ENCODE measurements at places on chromosomes 4 and X.

DNA sequence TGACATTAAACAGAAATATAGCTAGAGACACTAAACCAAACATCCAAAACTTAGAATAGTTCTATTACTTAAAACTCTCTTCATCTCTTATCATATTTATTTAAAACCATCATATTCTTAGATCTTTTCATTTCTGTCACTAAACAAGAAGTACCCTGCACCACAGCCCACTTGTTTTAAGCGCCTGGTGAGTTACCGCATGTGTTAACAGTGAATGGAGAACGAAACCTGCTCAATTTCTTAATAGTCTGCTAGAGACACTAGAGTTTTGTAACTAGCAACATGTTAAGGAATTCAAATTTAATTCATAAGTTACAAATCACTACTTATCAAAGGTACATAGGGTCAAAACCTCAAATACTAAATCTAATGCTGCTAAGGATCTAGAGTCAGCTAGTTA is 111.5 kb downstream of the FBXW7 start:
- no peak for DNase-seq

DNA sequence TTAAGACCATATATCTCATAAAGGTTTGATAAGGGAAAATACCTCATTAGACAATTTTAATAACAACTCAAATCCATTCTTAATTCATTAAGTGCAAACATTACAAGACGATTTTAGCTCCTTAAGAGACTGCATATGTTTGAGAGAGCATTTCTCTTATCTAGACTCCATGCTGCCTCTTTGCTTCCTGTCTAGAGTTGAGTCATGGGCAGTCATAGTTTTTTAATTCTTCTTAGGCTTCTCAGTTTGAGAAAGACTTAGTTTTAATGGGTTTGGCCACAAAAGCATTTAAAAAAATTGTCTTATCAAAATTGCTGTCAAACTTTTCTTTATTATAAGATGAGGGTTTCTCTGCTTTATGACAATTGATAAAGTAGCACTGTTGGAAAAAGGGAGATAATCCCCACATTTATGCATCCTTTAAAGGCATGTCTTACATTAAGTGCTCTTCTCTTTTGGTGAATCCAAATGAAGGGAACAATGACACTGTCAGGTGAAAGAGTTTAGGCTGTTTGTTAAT is 713.4 kb downstream of the PCDH18 start:
- no peak for DNase-seq

- DNase-seq: no peak
Measured at GRCh38 chrX:68942104-68942503, 113.3 kb downstream of the EFNB1 start.

GRCh38 chrX:118164138-118164537 is 47.5 kb upstream of the KLHL13 start:
- DNase-seq: no peak

GRCh38 chr4:111066887-111067286 is 444.0 kb upstream of the PITX2 start:
- DNase-seq: no peak

- DNase-seq: no peak
Measured at GRCh38 chr4:44988011-44988410, 261.7 kb upstream of the GNPDA2 start.

- DNase-seq: no peak
Measured at GRCh38 chrX:123869488-123869887, 9.6 kb downstream of the XIAP start.

GRCh38 chrX:20414762-20415445 is 148.2 kb upstream of the RPS6KA3 start:
- DNase-seq: no peak

GRCh38 chrX:2965965-2966364 is 36.8 kb upstream of the ARSD start:
- DNase-seq: no peak

DNA sequence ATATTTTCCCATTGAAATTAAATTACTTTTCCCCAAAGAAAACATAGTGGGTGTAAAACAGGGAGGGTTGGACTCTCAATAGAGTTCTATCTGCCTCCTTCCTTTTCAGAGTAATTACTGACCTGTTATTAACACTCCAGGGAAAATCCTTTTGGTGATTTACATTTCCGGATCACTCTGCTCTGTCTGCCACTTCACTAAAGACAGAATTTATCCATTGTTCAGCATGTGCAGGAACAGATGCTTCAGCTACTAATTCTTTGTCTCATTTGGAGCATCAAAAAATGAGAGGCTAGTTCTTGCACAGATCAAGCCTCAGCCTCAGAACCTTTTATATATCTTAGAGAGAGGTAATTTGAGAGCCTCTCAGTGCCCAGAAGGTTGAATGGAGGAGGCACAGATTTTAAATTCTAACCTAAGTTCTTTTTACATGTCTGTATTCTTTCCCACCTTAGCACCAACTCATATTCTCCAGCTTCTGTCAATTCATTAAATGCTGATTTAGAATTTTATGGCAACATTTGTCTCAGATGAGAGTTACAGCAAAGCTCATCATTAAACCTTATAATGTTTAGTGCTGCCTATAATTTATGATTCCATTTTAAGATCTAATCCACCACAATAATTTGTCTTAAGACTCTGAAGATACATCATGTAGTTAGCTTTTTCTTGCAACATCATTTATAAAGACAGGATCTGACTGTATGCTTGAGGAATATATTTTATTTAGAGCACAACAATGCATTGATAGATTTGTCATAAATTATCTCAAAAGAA is 1494.4 kb downstream of the STIM2 start:
- DNase-seq: no peak

GRCh38 chr4:36174570-36174969 is 69.7 kb downstream of the ARAP2 start:
- DNase-seq: no peak

GRCh38 chrX:1336331-1336943 is at the start of gene IL3RA:
Gene IL3RA (plus strand): TSS chrX:1336785. CDS start chrX:1341766, 4,981 bp downstream.
- DNase-seq: no peak

DNA sequence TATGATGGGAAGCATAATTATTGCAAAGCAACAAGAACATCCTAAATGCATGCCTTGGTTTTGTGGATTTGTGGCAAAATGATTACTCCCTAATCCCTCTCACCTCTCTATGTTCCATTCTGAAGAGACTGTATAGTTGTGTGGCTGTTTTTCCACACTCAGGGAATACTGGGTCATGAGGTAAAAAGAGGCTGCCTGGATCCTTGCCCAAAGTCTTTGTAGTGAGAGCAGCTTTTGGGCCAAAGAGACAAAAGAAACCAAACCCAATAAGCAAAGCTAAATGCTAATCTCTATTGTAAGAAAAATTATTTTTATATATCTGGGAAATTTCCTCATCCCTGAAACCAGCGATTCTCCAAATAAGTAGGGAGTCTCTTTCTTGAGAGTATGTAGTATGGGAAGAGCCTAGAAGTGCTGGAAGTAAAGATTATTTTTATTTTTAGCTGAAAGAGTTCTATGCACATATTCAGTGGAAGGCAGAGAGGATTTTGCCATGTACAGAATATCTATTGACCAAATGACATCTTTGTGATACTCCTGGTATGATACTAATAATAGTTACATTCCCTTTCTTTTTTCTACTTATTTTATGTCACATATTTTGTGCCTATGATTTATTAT is 24.9 kb upstream of the SULT1B1 start:
- no peak for DNase-seq

DNA sequence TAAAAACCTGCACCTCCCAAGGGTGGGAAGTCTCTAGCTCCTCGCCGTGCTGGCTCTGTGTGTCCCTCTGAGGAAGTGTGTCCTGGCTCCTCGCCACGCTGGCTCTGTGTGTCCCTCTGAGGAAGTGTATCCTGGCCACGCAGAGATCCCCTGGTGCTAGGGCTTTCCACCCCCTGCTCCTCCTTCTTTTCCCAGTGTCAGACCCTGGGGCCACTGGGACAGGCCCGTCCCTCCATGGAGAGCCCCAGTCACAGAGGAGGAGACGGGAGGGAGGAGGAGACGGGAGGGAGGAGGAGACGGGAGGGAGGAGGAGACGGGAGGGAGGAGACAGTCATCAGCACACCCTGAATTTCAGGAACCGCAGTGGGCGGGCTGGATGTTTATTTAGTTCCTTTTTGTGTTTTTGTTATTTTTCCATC is 53.8 kb upstream of the HGFAC start:
- no peak for DNase-seq

GRCh38 chr4:115272185-115272584 is 158.8 kb upstream of the NDST4 start:
- DNase-seq: no peak

Measured in T-helper 9 cell (primary cell).